ENCODE measurements at places on chromosomes 4 and X.

- no peak for DNase-seq
Measured at GRCh38 chrX:136589966-136590365, 58.0 kb downstream of the VGLL1 start.

GRCh38 chr4:58809366-58809765 is 1699.2 kb upstream of the IGFBP7 start:
- DNase-seq: no peak

DNA sequence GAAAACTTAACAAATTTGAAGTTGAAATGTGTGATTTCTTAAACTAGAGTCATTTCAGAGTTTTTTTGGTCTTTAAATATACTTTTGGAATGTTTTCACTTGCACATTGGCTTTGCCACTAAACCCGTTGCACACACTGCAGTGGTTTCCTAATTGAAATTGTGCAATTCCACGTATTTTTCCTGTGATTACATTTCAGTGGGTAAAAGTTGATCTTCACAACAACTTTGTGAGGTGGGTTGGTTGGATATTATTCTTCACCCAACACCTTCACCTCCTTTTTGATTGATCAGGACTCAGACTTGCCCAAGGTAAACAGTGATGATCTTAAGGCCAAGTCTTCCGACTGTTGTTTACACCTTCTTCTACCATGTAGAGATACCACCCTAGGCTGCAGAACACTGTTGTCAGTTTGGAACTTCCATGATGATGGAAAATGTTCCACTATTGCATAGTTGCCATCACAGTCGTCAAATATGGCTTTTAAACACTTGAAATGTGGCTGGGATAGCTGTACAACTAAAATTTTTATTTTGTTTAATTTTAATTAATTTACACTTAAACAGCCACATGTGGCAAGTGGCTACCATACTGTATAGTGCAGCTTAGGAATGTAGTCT is 13.7 kb downstream of the SEPTIN11 start:
- DNase-seq: no peak

GRCh38 chr4:129179276-129179675 is 83.3 kb downstream of the C4orf33 start:
- DNase-seq: no peak

DNA sequence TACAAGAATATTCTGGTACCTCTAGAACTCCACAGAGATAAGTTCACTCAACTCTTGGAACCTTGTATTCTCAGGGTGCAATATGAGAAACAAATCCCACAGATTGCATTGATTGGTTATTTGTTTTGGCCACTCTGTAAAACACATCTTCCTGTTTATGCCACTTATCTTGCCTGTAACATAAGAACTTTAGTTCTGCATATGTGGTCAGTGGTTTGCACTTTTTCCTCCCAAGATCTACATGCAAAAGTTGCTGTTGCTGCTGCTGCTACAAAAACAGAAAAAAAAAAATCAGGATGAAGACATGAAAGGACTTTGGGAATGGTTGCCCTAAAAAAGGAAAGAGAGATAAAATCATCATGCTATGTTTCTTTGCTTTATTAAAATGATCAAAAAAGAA is 9.6 kb downstream of the ODAPH start:
- DNase-seq: no peak

- no peak for DNase-seq
Measured at GRCh38 chrX:43868791-43869190, 13.5 kb downstream of the MAOB start.

- DNase-seq: no peak
Measured at GRCh38 chr4:21134994-21135393, 434.7 kb downstream of the PACRGL start.

DNA sequence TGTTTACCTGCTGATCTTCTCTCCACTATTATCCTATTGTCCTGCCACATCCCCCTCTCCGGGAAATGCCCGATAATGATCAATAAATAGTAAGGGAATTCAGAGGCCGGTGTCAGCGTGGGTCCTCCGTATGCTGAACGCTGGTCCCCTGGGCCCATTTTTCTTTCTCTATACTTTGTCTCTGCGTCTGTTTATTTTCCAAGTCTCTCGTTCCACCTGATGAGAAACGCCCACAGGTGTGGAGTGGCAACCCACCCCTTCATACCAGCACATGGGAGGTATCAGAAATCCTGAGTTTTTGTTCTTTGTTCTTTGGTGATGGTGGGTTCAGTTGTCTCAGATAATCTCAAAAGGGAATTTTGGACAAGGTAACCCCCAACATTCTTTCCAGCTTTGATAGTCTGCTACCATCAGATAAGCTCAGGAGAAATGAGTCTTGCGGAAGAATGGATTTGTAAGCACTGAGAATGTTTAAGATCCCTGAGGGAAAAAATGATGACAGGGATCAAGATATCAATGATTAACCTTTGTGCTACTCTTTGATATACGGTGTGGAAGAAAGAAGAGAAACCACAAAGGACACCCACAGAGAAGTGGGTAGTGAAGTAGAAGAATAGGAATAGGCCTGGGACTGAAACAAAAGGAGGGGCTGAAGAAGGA is 117.9 kb downstream of the CEP44 start:
- no peak for DNase-seq

DNA sequence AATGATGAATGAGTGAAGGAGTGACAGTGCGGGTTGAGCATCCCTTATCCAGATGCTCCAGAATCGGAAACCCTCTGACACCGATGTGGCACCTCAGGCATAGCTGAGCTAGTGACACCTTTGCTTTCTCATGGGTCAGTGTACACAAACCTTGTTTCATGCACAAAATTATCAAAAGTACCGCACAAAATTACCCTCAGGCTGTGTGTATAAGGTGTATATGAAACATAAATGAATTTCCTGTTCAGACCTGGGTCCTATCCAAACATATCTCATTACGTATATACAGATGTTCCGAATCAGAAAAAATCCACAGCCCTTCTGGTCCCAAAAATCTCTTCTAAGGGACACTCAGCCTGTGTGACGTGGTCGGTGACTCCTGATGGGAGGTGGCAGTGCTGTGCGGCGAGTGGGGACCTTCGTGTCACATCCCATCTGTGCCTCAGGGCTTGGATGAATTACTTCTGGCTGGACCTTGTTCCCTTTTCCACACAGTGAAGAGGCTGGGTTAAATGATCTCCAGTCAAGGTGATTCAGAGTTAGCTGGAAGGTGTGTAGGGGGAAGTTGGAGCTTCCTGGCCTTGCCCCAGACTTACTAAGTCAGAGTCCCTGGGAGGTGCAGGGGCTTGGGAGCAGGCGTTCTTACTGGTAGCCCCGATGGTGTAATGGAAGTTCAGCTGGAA is 18.8 kb downstream of the RGS12 start:
- no peak for DNase-seq

- no peak for DNase-seq
Measured at GRCh38 chrX:69876221-69876620, 173.5 kb downstream of the AWAT2 start.

DNA sequence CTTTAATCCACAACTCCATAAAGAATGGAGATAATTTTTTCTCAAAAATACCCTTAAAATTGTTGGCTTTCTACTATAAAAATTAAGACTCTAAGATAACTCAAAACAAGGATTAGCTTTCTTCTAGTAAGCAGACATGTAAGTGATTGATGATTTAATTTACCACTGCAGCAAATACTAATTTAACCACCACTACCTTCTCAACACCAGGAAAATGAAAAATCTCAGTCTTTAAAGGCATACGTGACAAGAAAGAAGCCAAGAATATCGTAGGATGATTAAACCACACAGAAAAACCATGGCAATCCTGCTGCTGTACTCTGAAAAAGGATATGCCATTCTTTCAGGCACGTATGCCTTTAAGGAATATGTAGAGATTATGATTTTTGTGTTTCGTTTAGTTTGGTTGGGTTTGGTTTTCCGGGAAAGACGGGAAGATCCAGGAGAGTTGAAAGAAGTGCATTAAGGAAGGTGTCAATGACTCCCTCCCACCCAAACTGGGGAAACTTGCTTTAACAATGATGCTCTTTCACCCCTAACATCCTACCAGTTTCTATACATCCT is 881 bp downstream of the LRCH2 start:
- no peak for DNase-seq

GRCh38 chrX:153772316-153773217 is 8.3 kb upstream of the SRPK3 start:
- no peak for DNase-seq

- no peak for DNase-seq
Measured at GRCh38 chr4:75698162-75698962, 25.2 kb upstream of the G3BP2 start.

DNA sequence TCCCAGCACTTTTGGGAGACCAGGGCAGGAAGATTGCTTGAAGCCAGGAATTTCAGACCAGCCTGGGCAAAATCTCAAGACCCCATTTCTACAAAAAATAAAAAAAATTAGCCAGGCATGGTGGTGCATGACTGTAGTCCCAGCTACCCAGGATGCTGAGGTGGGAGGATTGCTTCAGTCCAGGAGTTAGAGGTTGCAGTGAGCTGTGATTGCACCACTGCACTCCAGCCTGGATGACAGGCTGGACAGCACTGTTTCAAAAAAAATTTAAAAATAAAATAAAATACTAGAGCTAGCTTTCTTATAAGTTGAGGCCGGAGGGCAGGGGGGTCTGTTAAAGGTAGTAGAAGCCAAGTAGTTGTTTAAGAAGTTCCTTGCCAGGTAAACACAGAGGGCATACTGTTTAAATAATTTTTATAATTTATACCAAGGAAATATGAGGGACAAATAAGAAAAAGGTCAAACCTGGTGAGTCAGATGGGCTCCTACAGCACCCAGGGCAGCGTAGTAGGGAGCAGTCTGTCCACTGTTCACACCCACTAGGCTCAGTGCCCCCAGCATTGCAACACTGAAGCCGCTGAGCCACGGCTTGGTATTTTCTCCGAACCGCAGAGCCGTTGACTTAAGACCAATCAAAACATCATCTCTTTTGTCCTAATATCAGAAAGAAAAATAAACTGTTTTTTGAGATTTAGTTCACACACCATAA is 17.3 kb downstream of the COQ2 start:
- DNase-seq: no peak

GRCh38 chr4:104492183-104492771 is 2.4 kb downstream of the CXXC4 start:
- DNase-seq: no peak

DNA sequence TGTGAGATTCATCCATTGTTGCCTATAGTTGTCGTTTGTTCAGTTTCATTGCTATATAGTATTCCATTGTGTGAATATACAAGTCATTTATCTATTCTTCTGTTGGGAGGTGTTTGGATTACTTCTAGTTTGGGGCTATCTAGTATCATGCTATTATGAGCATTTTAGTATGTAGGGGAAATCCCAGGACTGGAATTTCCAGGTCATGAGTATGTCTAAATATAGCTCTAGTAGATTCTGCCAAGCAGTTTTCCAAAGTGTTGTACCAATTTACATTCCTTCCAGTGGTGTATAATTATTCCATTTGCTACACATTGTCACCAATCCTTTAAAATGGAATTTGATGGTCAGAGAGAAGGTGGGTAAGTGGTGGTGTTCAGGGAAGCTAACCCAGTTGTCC is 30.1 kb downstream of the EGFL6 start:
- no peak for DNase-seq

DNA sequence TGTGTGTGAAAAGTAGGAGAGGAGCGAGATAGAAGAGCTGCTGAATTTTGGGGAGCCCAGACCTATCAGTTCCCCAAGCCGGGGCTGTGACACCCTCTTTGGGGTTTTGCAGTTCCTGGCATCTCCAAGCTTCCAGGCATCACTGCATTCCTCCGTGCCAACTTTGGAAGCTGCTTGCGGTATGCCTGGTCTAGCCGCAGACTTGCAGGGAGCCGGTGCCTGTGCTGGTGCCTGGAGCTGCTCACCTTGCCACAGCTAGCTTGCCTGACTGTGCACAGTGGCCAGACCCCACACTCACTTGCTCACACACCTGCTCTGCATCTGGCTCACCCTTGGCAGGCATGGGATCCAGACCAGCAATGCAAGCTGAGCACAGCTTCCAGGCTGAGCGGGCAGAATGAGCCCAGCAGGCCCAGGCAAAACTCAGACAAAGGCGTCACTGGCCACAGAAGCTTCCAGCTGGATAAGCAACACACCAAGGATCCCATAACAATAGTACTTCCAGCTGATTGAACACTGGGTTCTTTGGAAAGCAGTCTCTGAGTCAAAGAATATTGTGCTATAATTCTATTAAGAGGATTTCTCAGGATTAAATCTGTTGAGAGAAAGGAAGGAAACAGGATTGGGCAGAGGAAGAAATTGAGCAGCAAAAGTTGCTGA is 390.9 kb downstream of the TEX13C start:
- DNase-seq: no peak

GRCh38 chrX:50586980-50587379 is 116.4 kb upstream of the DGKK start:
- DNase-seq: no peak

- DNase-seq: no peak
Measured at GRCh38 chr4:146256328-146256727, 42.0 kb downstream of the REELD1 start.

GRCh38 chr4:185651137-185651677 is 115.9 kb upstream of the PDLIM3 start:
- DNase-seq: no peak

DNA sequence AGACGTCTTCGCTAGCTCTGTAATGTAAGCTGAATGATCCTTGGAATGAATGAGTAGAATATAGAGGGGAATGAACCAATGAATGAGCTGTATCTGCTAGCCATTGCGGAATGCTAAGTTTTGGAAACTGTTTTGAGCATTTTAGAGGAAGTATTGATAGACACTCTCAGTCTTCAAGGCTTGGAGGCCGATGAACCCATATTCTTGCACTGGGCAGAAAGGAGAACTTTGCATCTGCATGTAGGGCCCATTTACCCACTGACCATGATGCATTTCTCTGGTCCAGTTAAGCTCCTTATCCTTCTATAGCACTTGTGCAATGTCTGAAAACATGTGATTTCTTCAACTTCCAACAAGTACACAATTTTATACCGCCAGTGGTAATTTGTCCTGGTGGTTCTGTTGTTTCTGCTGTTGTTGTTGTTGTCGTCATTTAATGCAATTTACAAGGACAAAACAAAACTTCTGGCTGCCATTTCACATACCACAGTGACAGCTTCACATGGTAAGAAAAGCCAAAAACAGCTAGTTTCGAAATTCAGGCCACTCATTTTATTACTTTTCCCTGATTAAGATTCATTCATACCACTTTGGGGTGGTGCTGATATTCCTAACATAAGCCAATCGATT is 85.0 kb upstream of the MTM1 start:
- DNase-seq: no peak

- no peak for DNase-seq
Measured at GRCh38 chrX:40012039-40012867, 85.5 kb downstream of the BCOR start.

- DNase-seq: no peak
Measured at GRCh38 chr4:38072578-38072977, 112.4 kb downstream of the PTTG2 start.

All from hematopoietic multipotent progenitor cell treated with erythropoietin and hydrocortisone succinate and interleukin-3 and kit ligand, for 15 days (in vitro differentiated cells).